ENCODE measurements at places on chromosomes 3 and 15.

GRCh38 chr3:102673271-102674115, 238.7 kb downstream of the ZPLD1 start:
- DNase-seq = peak; percentile 16

GRCh38 chr15:38349251-38349650, 96.6 kb downstream of the SPRED1 start:
- no peak for DNase-seq

GRCh38 chr3:8776406-8776805, 7.0 kb upstream of the OXTR start:
- no peak for DNase-seq

- DNase-seq = no peak
Observed at GRCh38 chr3:82306189-82306588, 544.7 kb upstream of the GBE1 start.

- no peak for DNase-seq
Observed at GRCh38 chr15:45734260-45734711, 99.5 kb downstream of the SQOR start.

Measured in activated CD4-positive, CD25-positive, alpha-beta regulatory T cell treated with anti-CD3 and anti-CD28 coated beads, Interleukin-2, amount 50 U/mL, for 16 hours (primary cell).